ENCODE measurements at places on chromosomes 1 and 21.

DNA sequence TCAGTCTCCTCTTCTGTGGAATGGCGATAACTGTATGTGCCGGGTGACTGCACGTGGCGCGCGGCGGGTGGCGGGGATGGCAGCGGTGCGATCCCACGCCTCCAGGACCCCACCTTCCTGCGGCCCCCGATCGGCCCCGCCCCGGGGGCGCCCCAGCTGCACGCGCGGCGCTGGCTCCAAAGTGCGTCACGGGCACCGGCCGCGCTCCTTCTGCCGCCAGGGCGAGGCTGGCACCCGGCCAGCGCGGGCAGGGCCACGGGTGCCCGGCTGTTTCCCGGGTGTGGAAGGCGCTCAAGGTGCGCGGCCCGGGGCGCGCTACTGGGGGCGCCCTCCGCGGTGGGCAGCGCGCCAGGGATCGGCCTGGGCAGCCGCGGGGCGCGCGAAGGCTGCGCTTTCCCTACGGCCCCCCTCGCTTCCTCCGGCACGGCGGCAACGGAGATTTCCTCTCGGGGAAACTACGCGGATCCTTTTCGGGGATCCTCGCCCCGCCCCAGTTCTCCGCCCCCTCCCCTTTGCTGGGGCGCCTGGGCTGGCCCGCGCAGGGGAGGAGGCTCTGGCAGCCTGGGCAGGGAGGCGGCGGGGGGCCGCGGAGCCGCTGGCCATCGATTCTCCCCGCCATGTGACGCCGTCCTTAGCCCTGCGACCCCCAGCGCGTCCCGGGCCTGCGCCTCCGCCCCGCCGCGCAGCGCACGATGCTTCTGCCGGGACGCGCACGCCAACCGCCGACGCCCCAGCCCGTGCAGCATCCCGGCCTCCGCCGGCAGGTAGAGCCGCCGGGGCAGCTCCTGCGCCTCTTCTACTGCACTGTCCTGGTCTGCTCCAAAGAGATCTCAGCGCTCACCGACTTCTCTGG is at the start of gene EVA1C:
EVA1C (plus strand) TSS at position 545 of the 853 bp plus-strand sequence; CDS start at position 693, 148 bp downstream.
- peak; percentile 67 for DNase-seq

DNA sequence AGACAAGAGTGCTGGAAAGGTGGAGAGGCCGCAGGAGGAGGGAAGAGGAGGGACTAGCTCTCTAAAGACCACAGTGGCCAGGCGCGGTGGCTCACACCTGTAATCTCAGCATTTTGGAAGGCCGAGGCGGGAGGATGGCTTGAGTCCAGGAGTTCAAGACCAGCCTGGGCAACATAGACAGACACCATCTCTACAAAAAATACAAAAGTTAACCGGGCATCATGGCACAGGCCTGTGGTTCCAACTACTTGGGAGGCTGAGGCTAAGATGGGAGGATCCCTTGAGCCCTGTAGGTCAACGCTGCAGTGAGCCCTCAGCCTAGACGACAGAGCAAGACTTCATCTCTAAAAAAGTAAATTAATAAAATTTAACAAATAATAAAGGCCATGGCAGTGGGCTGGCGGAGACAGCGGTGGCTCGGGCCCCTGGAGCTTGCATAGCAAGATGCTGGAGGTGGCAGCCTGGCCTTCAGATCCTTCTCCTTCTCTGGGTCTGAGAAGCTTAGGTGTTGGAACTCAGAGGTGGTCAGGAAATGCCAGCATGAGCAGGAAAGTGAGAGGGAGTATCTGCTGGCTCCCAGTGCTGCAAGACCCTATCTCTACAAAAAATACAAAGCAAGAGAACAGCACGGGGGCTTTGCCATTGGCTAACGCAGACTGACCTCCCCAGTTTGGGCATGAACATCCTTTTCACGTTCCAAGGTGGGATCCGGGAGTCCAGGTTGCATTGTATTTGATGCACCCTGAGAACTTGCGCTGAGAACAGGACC is 10.7 kb downstream of the WNT3A start:
- DNase-seq, result no peak

DNA sequence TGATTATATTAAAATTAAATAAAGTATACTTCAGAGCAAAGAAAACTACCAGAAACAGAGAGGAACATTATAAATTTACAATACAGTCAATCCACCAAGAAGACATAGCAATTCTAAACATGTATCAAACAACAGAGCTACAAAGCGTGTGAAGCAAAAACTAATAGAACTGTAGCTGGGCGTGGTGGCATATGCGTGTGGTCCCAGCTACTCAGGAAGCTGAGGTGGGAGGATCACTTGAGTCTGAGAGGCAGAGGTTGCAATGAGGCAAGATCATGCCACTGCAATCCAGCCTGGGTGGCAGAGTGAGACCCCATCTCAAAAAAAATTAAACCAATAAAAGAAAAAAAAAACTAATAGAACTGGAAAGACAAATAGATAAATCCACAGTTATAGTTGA is 12.3 kb downstream of the CCDC185 start:
- no peak for DNase-seq

DNA sequence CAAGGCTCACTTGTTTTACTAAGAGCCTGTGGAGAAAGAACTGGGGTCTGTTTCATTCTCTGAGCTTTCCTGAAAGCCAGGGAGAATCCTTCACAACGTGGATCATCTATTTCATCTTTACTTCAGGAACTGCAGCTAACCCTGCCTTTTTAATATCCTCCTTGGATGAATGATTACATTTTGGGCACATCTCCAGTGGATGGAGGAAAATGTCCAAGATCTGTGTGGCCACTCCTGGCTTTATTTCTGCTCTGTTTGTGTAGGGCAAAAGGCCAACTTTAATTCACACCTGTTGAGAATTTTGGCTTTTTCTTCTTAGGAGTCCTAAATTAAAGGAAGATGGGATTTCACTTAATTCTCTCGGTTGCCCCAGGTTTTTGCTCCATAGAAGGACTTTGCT is 69.5 kb upstream of the CACNA1E start:
- DNase-seq, result no peak

DNA sequence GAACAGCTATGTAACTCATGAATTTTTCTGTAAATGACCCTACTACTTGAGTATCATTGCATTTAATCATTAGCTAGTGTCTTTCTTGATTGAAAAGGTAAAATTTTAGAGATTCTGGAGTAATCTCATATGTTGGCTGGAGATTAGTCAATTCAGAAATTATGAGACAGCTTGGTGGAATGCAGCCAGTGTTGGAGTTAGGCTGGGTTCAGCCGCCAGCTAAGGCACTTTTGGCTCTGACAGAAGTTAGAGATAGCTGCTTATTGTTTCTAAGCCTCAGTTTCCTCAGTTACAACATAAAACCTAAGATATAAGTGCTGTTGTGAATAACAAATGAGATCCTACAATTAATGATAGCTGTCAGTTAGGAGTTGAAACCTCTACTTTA is 49.4 kb downstream of the TBCE start:
- DNase-seq, result no peak

DNA sequence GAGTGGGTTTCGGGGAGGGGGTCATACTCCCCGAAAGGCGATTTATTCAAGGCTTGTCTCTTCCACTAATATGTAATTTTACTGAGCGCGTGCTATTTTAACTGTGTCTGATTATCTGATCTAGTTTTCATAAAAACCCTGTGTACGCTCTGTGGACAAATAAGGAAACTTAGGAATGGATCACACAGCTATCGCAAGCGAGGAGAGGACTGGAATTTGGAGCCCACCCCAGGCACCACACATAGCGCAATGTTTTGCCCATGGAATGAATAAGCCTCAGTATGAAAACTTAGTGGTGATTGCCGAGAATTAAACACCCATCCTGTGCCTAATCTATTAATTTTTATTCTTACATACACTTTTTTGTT is 9.8 kb upstream of the RAB42 start:
- DNase-seq, result no peak

Measured in activated T-cell treated with anti-CD3 and anti-CD28 coated beads for 24 hours (primary cell).